ENCODE measurements at places on chromosomes 12 and 14.
A peak's percentile ranks its signal among the peaks of the same experiment; 100 is the strongest.

GRCh38 chr12:645563-646071 lies 17.6 kb downstream of the NINJ2 start:
- peak; percentile 19 for DNase-seq

DNA sequence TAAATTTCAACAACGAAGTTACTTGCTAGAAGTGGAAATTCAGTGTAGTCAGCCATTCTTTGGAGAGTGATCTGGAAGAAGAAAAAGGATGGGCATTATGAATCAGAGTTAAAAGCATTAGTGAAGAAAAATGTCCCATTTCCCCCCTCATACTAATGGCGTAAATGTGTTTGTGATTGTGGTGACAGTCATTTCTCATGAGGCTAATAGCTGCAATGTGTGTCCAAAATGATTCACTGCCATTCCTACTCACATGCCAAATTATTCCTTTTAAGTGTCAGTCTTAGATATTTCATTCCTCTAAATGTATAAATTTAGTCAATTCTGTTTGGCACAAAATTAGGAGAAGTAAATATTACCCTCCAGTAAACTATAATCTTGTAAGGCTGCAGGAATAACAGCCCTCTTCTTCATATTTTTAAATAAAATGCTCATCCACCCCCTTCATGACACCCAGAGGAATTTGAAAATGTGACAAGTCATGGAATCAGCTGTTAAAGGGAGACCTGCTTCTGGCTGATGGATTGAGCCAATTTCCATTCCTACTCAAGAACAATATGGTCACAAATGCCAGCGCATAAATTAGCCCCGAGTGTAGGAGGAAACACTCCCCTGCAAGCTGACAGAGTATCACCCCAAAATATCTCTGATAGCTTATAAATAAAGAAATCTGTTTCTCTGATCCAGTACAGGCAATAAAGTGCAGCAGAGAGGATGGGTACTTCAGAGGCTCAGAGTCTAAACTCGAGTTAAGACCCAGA lies 912.3 kb upstream of the SEL1L start:
- no peak for DNase-seq

GRCh38 chr14:78282437-78282836 lies 112.3 kb downstream of the NRXN3 start:
- no peak for DNase-seq

- peak; percentile 10 for DNase-seq
These were observed 851 bp downstream of the YLPM1 start for GRCh38 chr14:74763803-74764531.

DNA sequence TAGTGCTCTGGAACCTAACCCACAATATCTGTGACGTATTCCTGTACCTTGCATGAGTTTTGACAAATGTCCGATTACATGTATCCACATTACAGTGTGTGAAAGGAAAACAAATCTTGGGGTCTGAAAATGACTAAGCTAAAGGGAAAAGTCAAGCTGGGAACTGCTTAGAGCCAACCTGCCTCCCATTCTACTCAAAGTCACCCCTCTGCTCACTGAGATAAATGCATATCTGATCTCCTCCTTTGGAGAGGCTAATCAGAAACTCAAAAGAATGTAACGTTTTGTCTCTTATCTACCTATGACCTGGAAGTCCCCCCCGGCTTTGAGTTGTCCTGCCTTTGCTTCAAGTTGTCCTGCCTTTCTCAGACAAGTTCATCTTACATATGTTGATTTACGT lies 34.0 kb upstream of the KIF21A start:
- no peak for DNase-seq

- DNase-seq = no peak
These were observed 141.4 kb downstream of the MYRFL start for GRCh38 chr12:69966409-69966808.

DNA sequence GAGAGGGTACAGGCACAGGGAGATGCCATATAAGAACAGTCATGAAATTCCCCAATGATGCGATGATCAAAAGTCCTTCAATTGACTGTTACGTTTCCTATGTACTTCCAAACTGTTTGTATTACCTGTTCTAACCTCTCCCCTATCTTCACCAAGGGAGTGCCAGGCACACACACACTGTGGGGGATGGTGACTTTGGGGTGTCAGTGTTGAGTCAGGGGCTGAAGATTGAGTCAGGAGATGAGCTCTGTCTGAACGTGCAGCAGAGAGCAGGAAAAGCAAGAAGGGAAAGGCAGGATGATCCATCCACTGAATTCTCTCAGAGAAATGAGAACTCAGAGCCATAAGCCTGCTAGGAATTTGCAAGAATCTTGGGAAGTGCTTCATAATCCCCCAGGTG lies 153.4 kb downstream of the EFCAB11 start:
- no peak for DNase-seq

DNA sequence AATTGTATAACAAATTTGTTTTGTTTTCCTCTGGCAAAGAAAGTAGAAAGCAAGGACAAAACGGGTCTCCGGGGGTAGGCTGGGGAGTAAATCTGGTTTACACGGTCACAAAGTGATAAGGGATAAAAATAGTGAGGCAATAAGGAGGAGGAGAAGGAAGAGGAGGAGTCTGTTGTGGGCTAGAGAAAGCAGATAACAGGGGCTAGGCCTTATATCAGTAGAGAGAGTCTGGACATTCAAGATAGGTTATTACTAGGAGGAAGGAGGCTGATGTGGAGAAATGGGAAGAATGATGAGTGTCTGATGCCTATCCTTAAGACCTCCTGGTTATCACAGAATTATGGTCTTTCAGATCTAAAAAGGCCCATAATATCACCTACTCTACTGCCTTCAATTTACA lies 83.2 kb upstream of the SSTR1 start:
- DNase-seq = no peak

DNA sequence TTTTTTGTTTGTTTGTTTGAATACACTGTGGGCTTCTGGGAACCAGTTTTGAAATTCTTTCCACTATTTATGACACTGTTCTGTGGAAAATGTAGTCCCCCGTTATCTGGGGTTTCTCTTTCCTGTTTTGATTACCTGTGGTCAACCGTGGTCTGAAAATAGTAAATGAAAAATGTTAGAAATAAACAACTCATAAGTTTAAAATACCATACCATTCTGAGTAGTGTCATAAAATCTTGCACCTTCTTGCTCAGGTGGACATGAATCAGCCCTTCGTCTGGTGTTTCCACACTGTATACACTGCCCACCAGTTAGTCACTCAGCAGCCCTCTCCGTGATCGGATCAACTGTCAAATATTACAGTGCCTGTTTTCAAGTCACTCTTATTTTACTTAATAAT lies 5.1 kb upstream of the PAPOLA start:
- DNase-seq = no peak

DNA sequence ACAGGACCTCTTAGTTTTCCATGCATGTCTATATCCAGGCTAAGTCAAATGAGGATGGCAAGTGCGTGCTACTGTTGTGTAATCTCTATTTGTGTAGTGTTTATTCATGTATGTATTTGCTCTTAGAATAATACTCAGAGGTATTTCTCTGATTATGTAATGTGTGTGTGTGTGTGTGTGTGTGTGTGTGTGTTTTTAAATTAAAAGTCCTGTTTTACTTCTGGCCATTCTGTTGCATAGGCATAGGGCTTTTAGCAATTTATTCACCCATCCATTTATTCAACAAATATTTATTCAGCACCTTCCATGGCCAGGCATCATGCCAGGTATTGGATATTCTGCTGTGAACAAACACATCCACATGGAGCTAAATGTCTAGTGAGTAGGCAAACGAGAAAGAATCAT lies 63.5 kb downstream of the PELI2 start:
- no peak for DNase-seq

- no peak for DNase-seq
These were observed 268.5 kb upstream of the USP15 start for GRCh38 chr12:61991661-61992060.

GRCh38 chr12:87597114-87597513 lies 432.1 kb downstream of the C12orf50 start:
- no peak for DNase-seq

Data from CD4-positive, alpha-beta T cell treated with Interleukin-6 for 4 hours (primary cell).